ENCODE measurements at places on chromosomes 16 and 17.
A peak's percentile ranks its signal among the peaks of the same experiment; 100 is the strongest.

DNA sequence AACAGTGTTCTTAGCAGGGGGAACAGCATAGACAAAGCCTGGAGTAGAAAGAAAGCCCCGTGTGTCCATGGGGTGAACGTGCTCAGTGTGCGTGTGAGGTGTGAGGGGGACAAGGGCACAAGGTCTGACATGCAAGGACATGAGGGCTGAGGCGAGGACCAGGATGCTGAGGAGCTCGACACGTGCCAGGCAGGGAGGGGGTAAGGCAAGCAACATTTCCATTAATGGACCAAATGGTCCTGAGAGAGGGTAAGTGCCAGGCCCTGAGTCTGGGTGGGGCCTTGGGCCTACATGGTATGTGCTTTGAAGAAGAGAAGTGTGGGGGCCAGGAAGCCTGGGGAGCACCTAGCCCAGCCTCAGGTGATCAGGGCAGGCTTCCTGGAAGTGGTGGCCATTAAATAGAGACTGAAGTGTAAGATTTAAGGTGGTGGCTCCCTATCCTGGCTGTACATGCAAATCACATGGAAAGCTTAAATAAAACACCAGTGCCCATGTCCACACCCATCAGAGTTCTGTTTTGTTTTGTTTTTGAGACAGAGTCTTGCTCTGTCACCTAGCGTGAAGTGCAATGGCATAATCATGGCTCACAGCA lies 29.3 kb downstream of the ADCY7 start:
- DNase-seq = no peak

- no peak for DNase-seq
These were observed 133.1 kb downstream of the SDK2 start for GRCh38 chr17:73510981-73511718.

DNA sequence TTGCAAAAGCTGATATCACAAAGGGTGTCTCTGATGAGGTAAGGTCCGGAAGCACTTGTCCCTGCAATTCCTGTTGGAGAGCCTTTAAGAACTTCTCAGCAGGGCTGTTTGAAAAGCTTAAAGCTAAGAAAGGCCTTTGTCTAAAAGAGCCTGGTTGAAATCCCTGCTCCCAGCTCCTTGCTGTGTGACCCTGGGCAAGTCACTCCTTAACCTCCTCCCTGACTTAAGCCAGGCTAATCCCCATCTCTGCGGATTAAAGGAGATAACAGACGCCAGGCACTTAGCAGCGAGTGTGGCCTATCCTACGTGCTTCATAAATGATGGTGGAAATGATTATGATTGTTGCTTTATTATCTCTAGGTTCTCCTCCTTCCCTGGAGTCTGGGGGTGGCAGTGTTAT lies 368.0 kb upstream of the RBFOX1 start:
- DNase-seq = no peak

- no peak for DNase-seq
These were observed 4.6 kb upstream of the TAF15 start for GRCh38 chr17:35804658-35805192.

DNA sequence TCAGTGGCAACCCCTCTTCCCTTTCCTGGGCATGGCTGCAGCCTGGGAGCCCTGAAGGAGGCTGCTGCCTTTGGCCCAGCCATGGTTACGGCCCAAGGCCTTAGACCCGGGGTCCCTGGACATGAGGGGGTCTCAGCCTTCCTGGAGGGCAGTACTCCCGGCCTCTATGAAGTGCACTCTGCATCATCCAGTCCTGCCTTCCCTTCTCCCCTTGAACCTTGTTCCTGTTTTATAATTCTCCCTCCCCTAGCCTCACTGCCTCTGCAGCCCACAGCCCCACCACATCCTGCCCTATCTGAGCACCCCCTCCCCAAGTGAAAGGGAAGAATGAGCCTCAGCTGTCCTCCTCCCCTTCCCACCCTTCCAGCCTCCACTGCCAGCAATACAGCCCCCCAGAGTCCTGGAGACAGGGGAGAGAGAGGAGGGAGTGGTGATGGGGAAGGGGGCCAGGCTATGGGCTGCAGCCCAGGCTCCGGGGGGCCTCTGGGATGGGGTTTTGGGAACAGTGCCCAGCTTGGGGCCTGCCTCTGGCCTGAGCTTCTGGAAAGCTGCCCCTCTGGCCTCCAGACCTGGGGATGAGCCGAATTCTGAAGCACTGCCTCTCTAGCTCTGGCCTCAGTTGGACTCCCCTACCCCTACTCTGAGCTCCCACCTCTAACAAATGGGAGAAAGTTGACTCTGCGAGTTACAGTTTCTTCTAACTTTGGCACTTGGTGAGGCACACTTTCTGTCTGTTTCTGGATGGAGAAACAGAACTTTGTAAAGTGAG lies 7.6 kb downstream of the CCR7 start:
- no peak for DNase-seq

DNA sequence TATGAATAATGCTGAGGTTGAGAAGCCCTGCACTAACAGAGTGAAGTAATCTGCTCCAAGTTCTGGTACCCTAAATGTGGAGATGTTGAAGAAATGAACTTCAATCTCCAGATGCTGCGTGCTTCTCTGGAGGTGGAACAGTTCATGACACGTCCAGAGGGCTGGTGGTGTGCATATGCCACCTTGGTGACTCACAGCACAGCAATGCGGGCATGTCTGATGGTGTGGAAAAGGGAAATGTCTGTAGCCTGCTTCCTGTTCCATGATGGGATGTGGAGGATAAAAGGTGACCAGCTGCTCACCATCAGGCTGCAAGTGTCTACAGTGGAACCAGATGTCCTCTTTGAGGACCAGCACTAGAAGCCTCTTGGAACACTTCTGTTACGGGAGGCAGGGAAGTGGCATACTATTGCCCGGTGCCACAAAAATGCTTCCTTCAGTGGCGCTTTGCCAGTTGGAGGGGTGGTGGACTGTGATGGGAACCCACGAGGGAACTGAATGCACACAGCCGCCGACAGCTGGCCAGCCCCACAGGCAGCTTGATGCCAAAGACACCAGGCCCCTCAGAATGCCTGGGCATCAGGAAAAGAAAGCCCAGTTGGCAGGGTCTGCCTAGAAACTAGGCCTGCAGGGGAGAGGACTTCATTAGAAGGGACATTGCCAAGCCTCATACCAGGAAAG lies 19.9 kb downstream of the SNX11 start:
- no peak for DNase-seq

DNA sequence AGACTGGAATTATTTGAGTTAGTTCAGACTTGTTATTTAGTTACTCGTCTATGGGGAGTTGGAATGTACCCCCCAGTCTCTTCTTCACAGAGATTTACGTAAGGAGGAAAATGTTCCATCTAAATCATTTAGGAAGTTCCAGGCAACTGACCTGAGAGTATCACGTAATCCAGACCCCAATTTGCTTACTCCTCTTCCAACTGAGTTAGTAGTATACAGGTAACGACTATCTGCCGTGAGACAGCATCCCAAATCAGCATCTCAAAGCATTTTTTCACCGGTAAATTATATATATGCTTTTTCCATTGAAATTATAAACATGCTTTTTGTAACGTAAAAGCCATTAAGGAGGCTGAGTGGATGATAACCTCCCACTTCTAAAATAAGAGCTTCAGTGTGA lies 214.3 kb upstream of the WSB1 start:
- DNase-seq = no peak

- no peak for DNase-seq
These were observed 84.2 kb downstream of the PITPNC1 start for GRCh38 chr17:67461228-67461780.

DNA sequence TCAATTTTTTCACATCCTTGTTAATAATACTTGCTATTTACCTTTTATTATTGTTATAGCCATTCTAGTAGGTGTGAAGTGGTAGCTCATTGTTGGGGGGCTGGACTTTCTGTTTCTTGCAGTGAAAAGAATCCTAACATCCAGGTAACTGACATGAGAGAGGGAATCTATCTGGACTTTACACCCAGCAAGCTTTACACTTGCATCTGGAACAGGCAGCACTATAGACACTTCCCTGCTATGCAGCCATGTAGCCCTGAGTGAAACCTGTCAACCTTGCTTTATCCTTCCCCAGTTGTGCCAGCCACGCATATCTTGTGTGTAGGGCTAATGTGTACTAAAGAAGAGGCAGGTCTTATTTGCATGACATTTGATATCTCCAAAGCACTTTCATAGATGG lies 16.9 kb upstream of the ABCC12 start:
- no peak for DNase-seq

DNA sequence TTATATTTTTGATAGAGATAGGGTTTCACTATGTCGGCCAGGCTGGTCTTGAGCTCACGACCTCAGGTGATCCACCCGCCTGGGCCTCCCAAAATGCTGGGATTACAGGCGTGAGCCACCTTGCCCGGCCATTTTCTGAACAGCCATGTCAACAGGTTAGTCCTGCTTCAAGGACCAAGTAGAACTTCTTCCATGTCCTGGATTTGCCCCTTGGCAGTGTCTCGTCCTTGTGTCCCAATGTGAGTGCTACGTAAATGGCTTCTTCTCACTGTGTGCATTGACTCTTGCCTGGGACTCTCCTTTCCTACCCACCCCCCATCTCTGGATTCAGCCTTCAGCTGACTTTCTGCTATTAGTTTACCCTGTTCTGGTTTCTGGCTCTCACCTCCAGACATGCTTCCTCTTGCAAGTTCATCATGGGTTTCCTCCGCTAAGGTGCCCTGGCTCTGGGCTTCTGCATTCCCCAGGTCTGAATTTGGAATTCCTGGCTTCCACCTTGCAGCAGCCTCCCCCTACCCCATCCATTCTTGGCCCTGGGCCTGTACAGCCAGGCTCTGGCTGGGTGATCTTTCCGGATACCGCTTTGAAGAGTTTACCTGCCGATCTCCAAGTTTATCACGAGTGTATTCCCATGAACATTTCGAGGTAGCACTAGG lies 14.0 kb upstream of the IRF8 start:
- DNase-seq = no peak

DNA sequence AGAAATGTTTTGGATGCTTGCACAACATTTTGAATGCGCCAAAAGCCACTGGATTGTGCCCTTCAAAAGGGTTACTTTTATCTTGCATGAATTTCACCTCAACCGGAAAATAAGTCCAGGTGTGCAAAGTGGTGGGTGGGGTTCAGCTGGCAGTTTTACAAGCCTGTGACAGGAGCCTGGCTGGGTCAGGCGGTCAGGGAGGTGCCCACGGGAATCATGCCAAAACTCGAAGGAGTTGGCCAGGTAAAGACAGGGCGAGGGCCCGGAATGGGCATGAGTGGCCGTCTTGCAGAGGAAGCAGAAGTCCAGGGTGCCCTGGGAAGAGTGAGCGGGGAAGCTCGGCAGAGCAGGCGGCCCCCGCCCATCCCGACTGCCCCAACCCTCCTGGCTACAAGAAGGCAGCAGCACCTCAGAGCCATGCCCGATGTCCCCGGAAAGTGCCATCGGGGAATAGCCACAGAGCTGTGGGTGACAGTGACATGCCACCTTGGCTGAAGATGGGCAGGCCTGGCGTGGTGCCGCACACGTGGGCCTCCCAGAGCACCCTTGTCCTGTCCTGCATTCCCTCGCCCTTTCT lies 19.1 kb upstream of the CACNG1 start:
- DNase-seq = no peak

DNA sequence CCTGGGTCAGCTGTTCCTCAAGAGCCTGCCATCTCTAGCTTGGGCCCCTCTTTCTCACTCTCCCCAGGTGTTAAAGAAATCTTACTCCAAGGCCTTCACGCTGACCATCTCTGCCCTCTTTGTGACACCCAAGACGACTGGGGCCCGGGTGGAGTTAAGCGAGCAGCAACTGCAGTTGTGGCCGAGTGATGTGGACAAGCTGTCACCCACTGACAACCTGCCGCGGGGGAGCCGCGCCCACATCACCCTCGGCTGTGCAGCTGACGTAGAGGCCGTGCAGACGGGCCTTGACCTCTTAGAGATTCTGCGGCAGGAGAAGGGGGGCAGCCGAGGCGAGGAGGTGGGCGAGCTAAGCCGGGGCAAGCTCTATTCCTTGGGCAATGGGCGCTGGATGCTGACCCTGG lies 6.8 kb downstream of the CNP start:
- no peak for DNase-seq

DNA sequence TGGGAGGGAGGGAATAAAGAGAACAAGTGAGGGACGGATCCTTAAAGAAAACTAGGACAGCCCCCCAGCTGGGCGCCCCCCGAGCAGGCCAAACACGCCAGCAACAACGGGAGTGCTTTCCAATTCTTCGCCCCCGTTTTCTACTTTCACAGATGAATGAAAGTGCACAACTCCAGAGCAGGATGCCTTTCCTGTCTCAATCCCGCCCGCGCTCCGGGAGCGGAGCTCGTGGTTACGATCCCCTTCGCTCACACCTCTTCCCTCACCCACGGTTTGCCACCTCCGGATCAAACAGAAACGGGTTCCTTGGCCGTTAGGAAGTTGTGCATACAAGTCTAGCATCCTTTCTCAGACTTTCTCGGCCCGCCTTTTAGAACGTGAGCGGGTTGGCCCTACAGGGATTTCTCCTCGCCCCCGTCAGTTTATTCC lies 680 bp downstream of the SKA2 start:
- no peak for DNase-seq

DNA sequence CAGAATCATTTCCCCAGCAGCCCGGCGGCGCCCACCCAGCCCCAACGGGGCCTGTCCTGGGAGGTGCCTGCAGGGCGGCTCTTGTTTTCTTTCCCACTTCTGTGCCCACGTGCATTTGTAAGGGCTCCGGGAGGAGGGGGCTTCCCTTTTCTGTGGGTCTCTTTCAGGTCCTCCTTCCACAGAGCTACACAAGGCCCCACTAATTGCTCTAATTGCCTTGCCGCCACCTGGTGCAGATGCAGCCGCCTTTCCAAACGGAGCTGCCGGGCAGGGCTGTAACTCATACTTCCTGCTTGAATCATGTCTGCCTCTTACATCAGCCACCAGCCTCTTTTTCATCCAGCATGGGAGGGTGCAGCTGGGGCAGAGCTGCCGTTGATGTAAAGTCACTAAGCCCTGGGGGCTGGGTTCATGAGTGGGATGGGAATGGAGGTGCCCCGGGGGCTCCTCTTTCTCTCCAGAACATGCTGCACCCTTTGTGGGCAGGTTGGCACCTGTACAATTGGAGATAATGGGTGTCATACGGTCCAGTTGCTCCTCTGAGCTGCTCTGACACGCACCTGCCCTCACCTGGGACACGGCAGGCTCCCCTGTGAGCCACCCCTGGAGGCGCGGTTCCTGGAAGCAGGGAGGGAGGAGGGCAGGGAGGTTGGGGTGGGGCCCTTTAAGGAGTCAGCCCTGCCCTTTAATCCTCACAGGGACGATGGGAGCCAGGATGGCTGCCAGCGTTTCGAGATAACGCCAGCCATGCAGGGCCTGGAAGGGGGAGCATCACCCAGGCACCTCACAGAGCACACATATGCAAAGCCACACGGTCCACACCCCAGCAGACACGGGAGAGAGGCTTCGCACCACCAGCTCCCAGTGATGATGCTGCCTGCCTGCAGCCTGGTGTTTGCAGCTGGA lies 41.1 kb upstream of the KLHDC4 start:
- peak; percentile 41 for DNase-seq

GRCh38 chr17:227946-228615 lies 46.6 kb upstream of the DOC2B start:
- no peak for DNase-seq

DNA sequence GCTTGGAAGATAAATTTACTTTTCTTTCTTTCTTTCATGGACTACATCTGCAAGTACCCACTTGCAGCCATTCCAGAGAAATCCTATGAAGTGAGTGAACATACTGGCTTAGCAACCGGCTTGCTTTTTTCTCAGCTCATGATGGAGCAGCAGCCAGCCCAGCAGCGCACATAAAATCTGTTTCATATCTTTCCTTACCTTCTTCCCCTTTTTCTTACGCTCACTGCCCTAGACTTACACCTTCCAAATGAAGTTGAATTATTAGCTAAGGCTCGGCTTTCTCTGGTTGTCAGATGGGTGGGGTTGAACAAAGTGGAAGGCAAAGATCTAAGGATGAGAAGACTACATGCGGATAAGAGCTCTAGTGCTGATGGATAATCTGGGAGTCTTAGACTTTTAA lies 13.9 kb upstream of the ABCA8 start:
- no peak for DNase-seq

- DNase-seq = no peak
These were observed 4.7 kb upstream of the ABCC11 start for GRCh38 chr16:48252013-48252412.

Measured in activated CD8-positive, alpha-beta memory T cell treated with anti-CD3 and anti-CD28 coated beads for 4 hours (primary cell).